Right ventricle myocardium inferior (tissue), 1 donor: ENCODE measurements at places on chromosomes 13 and 19.

DNA sequence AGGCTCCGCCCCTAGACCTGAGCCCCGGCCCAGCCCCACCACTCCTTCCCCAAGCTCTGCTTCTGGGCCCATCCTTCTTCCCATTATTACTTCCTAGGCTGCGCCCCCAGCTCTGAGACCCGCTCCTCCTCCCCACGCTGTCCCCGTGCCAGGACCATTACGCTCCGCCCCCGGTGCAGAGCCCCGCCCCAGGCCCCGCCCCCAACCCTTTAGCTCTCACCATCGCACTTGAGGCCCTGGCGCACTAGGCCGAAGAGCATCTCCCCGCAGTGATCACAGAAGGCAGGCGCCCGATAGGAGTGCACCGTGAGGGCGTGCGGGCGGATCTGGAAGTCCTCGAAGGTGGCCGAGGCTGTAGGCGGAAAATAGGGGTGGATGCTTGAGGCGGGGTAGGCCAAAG lies 6.2 kb downstream of the PRKD2 start:
- no peak for DNase-seq

- DNase-seq, result peak; percentile 82
These were observed 65.1 kb downstream of the ZNF823 start for GRCh38 chr19:11673608-11674041.

- no peak for DNase-seq
These were observed 160.9 kb downstream of the PCDH9 start for GRCh38 chr13:67069117-67069767.

DNA sequence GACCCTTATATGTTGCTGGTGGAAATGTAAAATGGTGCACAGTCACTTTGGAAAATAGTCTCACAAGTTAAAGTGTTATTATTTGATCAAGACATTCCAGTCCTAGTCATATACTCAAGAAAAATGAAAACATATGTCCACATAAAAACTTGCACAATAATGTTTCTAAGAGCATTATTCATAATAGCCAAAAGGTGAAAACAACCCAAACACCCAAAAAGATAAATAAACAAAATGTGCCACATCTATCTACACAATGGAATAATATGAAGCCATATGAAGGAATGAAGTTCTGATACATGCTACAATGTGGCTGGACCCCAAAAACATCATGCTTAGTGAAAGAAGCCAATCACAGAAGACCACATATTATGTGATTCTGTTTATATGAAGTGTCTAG lies 14.4 kb upstream of the AKAP8 start:
- no peak for DNase-seq

DNA sequence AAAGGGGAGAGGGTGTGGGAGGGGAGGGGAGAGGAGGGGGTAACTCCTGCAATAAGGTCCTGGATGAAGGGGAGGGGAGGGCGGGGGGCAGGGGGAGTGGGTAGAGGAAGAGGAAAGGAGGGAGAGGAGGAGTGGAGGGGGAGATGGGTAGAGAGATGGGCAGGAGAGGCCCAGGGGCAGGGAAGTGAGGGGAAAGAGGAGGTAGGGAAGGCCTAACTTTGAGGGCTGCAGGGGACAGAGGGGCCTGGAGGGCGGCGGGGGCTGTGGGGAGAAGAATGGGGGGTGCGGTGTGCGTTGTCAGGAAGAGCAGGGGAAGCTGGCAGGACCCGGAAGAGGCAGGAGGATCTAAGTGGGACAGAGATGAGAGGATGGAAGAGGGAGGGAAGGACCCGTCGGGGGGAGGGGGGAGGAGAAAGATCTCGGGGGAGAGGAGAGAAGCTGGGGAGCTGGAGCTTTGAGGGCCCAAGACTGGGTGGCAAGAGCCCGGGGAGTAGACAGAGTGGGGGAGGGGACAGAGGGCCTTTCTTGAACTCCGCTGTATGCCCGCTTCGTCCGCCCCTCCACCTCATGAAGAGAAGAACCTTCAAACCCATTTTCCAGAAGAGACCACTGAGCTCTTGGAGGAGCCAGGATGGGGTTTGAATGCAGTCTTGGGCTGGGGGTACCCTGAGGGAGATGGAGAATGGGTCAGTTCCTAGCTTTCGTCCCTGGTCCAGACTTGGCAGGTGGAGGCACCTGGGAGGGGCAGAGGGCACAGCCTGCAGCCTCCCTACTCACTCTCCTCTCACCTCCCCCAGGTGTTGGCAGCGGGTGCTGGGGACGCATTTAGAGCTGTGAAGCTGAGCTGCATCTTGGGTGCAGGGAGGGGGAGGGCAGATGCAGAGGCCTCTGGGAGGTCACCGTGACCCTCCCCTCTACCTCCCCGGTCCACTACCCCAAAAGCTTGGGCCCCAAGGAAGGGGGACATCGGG lies 778 bp upstream of the LRRC4B start:
- DNase-seq, result no peak

DNA sequence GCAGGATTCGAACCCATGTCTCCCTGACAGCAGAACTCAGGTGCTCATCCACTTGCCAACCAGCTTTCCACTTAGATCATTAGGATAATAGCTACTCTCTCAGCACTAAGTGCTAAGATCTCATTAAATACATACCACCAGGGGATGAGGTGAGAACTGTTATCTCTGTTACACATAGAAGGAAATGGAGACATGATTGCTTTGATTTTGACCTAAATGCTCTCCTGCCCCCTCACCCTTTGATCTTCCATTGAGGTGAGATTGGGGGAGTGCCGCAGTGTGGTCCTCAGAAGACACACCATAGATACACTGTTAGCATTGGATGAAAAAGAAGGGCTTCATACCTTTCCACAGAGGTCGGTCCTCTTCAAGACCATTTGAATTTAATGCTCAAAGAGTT lies 38.9 kb upstream of the NPAS1 start:
- DNase-seq, result no peak

GRCh38 chr19:41531438-41532311 lies 44.3 kb upstream of the CEACAM21 start:
- peak; percentile 87 for DNase-seq

GRCh38 chr13:79096099-79096498 lies 310.0 kb downstream of the RBM26 start:
- DNase-seq, result no peak

GRCh38 chr19:50851620-50852019 lies 3.1 kb upstream of the KLK3 start:
- no peak for DNase-seq

DNA sequence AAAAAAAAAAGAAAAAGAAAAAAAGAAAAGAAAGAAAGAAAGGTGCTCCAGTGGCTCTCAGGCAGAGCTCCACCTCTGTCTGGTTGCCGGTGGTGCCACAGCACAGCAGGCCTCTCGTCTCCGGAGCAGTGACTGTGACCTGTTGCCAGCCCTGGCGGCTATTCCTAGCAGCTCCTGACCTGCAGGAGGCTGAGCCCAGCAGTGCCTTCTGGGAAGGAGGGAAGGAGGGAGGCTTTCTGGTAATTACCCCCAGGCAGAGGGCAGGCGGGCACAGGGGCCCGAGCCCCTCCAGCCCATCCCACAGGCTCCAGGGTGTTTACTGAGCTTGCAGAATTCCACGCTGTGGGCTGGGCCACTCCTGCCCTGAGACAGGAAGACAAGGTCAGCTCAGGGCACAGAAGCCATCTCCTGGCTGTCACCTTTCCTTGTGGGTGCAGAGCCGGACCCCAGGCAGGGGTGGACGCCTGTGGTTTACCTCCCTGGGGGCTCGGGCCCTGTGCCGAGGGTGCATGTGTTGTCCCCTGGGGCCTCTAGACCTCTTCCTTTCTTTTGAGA lies 77.9 kb downstream of the GNG7 start:
- DNase-seq, result peak; percentile 79

DNA sequence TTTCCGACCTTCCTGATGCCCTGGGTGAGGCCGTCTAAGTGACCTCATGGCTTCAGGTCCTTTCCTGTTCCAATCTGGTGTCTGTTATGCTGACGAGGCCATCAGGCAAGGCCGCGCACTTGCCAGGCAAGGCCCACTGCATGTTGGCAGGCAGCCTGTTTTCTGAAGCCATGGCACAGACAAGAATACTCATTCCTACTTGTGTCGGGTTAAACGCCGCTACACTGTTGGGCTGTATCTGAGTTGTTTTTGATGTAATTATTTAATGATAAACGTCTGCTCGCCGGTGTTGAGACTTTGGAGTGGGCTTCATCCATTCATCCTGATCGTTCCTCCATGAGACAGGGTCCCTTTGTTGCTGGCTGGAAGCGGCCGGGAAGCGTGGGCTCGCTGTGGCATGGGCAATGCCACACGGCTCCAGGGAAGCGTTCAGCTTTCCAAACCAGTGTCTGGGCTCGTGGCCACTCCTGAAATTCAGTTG lies 92.1 kb downstream of the ATP11A start:
- no peak for DNase-seq
